Bladder microvascular endothelial cell (primary cell): ENCODE measurements at places on chromosomes 2 and 18. TPM values are rescaled to one million over a fixed set of nuclear protein-coding genes. Genes with fewer than 3 reads are reported as not detected.

Gene SPDYA
- 0.32 and 1.3 TPM in 2 replicates for total RNA-seq

Gene WNT6
- total RNA-seq, result not detected in 2 replicates

Gene WDSUB1
- 3.7 and 7.9 TPM in 2 replicates for total RNA-seq

Gene MBD5
- total RNA-seq, result 5.5 and 26.6 TPM in 2 replicates

Gene DNAH6
- total RNA-seq, result under 0.01 TPM in 1 of 2 replicates, not detected in the other

Gene TNFAIP6
- 0.13 TPM in 1 of 2 replicates, not detected in the other for total RNA-seq

Gene IL1RL2
- not detected in 2 replicates for total RNA-seq

Gene ERFE
- 0.19 and 0.65 TPM in 2 replicates for total RNA-seq

Gene NEUROD1
- total RNA-seq, result not detected in 2 replicates

Gene PEX13
- 23.8 and 40.3 TPM in 2 replicates for total RNA-seq

Gene CYP27A1
- total RNA-seq, result 5.5 and 23.7 TPM in 2 replicates

Gene AOX1
- 0.97 and 2.7 TPM in 2 replicates for total RNA-seq

Gene APCDD1
- not detected in 2 replicates for total RNA-seq

Gene TMEM247
- total RNA-seq, result not detected in 2 replicates

Gene POTEC
- total RNA-seq, result not detected in 2 replicates

Gene SIX3
- total RNA-seq, result not detected in 2 replicates

Gene CCDC148
- 0.44 and 0.65 TPM in 2 replicates for total RNA-seq

Gene EPG5
- 10.2 and 36.0 TPM in 2 replicates for total RNA-seq

Gene CDH19
- 0.06 and 0.16 TPM in 2 replicates for total RNA-seq

Gene TCF7L1
- total RNA-seq, result 2.9 and 10.3 TPM in 2 replicates
